ENCODE measurements at places on chromosomes 5 and 9.

DNA sequence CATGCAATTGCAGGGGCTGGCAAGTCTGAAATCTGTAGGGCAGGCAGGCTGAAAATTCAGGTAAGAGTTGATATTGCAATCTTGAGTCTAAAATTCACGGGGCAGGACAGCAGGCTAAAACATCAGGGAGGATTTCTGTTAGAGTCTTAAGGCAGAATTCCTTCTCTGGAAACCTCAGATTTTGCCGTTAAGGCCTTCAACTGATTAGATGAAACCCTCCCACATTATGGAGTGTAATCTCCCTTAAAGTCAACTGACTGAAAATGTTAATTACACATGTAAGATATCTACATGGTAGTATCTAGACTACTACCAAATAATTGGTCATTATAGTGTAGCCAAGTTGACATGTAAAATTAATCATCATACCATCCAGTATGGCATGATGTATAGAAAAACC, 3.1 kb upstream of the ZNF169 start:
- DNase-seq: no peak

GRCh38 chr5:43469671-43470391, 13.8 kb downstream of the TMEM267 start:
- DNase-seq: no peak

DNA sequence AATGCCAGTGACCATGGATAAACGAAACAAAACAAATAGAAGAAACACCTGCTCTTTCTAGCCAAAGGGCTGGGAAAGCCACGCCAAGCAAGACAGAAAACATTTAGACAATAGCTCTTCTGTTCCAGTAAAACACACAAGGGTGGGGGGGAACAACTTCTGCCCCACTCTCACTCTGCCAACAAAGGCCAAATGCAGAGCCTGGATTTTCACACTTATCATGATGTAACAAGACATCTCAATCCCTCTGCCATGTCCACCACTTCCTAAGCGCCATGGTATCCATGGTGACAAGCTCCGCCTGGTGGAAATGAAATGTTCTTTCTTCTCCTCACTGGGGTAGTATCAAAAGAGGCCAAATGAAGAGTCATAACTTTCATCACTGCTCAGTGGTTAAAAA, 60.6 kb downstream of the DRD1 start:
- no peak for DNase-seq

DNA sequence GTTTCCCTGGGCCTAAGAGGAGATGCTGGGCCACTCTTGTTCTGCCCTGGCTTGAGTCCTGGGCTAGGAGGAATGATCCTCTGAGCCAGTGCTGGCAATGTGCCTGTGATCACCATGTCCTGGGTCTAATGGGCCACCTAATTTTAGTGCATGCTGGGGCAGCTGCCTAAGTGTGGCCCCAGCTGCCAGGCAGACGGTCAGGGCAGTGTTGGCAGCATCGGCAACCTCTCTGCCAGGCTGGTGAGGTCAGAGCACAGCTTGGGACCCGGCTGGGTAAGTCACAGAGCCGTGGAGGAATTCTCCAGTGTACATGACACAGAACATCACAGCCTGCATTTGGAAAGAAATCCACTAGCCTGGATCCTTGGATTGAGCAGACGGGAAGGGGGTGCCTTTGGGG, 21.4 kb upstream of the PITX1 start:
- DNase-seq: no peak

DNA sequence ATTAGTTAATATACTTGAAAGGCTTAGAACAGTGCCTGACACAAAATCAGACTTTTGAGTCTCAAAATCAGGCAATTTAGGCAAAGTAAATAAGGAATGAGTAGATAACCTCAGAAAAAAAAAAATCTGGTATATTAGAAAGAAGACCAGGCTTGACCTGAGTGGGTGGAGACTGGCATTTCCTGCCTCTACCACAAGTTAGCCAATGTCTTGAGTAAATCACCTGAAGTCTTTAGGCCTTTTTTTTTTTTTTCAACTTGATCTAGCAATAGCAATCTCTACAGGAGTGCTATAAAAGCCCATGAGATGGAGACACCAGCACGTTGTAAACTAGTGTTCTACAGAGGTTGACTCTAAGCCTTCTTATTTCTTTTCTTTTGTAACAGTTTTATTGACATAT, 104.2 kb upstream of the RASEF start:
- no peak for DNase-seq

- DNase-seq: no peak
Observed at GRCh38 chr5:147448766-147449165, 61.1 kb downstream of the DPYSL3 start.

DNA sequence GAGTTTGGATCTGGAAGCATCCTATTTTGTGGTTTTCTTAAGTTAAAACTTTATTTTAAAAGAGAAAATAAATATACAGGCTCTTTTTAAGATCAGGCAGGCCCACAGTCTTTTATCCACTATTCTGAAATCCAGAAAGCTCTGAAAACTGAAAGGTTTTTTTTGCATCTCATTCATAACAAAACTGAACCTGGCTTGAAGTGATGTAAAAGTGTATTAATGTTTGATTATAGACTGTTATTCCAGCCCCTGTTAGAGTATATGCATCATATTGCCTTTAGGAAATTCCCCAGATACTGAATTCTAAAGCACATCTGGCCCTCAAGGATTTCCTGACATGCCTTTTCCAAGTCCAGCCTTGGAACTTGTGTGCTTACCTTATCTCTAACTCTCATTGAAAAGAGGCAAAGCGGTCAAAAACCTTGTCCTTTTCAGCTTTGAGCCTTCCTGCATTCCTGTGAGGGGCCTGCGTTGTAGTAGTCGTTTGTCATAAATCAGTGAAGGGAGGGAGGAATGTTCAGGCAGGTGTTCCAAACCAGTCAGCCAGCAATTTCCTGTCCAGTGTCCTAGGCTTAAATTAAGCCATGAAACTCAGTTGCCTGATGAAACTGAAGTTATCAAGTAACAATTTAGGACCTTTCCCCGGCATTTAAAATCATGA, 110.4 kb downstream of the TLE4 start:
- no peak for DNase-seq

DNA sequence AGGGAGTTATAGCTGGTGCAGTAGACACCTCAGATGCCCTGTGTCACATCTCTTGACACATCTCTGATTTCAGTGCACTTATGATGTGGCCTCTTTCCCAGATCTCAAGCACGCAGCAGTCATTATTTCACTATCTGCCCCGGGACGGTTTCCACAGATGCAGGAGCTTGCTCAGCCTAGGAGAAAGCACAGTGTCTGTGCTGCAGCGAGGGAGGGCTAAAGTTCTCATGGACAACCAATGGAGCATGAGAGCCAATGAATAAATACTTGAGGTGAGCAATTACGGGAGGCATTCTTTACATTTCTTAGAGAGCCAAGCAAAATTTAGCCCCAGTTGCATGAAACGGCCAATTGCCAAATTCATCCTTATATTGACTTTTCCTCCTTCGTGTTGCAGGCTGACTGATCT, 7.4 kb upstream of the MOB3B start:
- no peak for DNase-seq

DNA sequence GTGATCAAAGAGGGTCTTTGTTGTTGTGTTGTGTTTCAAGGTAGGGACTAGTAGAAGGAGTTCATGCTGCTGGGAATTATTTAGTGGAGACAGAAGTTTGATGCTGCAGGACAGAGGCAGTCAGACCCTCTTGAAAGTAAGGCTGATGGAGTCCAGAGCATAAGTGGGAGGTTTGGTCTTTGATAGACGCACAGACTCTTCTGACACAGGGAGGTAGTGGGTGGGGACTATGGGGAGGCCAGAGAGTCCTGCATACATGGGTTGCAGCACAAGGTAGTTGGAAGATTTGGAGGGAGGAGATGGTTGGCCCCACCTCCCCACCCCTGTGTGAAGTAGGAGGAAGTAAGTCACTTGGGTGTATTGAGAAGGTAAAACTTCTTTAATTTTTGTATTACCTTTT, 2.4 kb upstream of the CCDC112 start:
- no peak for DNase-seq

DNA sequence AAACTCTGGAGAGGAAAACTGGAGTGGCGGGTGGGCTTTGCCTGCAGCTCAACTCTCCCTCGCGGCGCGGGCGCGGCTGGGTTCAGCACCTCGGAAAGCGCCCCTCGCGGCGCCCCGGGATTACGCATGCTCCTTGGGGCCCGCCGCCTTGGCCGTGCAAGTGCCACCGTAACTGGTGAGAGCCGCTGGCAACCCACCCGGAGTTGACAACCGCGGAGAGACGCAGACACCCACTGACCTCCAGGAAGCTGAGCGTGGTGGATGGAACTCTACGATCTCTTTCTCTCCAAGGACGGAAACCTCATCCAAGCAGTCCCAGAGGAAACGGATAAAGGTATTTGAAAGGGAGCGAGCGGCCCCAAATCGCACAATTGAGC, 194 bp upstream of the RXFP3 start:
- DNase-seq: no peak

DNA sequence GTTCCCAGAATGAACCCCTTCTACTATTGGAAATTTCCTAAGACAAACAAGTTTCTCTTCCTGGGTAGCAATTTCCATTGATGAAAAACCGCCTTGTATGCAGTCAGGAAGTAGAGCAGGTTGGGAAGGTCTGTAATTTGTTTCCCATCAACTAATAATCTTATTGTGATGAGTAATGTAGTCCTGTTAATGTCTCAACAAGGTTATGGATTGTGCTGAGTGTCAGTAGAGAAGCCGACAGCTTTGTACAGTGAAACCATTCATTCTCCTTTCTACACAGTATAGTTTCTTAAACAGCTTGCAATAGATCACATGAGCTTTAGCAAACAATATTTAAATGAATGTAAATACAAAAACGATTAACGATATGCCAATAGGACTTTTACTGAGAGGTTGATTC, 355.4 kb upstream of the WWC1 start:
- no peak for DNase-seq

DNA sequence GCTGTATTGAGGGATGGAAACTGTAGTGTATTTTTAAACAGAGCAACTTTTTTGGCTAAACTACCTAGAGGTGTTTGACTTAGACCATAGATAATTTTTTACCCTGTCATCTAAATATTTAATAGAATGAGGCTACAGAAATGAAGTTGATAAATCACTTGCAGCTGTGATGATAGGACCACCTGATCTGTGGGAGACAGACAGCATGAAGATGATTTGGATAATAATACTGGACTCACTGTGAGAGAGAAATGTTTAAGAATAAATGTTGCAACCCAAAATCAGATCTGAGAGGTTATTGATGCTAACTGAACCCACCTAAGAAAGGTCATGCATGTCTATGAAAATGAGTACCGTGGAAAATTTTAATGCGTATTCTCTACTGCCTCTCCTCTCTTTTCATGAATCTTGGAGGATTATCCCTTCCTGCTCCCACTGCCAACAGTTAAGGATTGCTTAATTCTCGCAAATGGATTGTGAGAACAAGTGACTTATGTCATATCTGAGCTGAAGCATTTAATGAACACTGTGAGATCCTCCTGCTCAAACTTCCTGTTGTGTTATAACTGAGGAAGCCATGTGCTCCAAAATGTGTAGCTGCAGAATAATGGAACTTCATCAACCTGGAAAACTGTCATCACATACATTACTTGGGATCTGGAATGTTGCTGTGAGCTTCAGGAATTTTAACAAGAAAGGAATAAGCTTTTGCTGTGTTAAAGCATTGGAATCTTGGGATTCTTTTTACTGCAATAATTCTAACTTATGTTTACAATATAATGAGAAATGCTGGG, 617.9 kb upstream of the CDH18 start:
- DNase-seq: no peak

All from stimulated activated CD8-positive, alpha-beta memory T cell treated with anti-CD3 and anti-CD28 coated beads, Interleukin-12 subunit alpha, Interleukin-12 subunit beta, amount 100 ng/mL, for 4 hours (primary cell).